ENCODE measurements at places on chromosomes 7 and 10.
A peak's percentile ranks its signal among the peaks of the same experiment; 100 is the strongest.

- no peak for DNase-seq
Observed at GRCh38 chr10:110244550-110244949, 37.1 kb downstream of the MXI1 start.

GRCh38 chr10:48819783-48820182, 119.9 kb downstream of the LRRC18 start:
- DNase-seq = no peak

GRCh38 chr10:117339578-117339977, 35.7 kb downstream of the PDZD8 start:
- DNase-seq = no peak

DNA sequence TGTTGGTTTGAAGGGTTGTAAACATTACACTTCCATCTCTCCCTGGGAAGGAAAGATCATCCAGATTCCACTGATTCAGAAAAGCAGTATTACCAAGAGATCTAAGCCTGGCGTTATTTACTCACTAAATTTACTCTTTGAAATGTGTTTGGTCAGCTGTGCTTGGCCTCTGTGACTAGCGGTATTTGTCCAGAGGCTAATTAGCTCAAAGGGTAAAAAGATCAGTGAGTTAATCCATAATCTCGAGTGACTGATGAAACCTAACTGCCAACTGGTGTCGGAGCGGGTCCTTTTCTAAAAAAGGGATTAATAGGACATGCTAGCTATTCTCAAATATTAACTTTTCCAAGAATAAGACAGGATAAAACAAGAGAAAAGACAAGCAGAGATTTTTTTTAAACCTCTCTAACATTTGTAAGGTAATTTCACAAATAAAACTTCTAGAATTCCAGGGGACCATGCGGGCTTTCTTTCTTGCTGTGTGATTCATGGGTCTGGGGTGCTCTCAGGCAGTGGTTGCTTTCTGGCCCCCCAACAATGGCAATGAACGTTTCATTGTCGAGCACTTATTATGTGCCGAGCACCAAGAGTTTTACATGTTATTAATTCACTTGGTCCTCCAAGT, 247.3 kb upstream of the AOAH start:
- no peak for DNase-seq

DNA sequence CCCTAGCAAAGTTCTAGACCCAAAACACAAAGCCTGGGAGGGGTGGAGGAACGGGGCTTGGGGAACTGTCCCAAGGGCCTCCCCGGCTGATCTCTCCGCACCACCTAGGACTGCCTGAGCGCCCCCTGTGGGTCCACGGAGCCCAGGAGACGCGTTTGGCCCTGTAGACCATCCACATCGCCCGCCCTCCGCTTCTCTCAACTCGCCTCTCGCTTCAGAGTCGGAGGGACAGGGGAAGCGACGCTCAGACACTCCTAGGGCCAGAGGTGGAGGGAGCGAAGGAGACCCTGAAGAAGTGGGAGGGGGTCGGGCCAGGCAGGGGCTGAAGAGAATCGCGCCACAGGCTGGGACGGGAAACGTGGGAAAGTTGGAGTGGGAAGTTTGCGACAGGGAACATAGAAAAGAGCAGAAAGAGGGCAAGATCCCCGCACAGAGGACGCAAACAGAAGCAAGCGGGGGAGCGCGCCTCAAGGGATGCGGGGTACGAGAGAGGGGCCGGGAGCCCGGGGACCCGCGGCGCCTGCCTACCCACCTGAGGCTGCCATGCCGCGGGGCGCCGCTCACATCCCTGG, 378 bp downstream of the PIK3AP1 start:
- DNase-seq = peak; percentile 79

DNA sequence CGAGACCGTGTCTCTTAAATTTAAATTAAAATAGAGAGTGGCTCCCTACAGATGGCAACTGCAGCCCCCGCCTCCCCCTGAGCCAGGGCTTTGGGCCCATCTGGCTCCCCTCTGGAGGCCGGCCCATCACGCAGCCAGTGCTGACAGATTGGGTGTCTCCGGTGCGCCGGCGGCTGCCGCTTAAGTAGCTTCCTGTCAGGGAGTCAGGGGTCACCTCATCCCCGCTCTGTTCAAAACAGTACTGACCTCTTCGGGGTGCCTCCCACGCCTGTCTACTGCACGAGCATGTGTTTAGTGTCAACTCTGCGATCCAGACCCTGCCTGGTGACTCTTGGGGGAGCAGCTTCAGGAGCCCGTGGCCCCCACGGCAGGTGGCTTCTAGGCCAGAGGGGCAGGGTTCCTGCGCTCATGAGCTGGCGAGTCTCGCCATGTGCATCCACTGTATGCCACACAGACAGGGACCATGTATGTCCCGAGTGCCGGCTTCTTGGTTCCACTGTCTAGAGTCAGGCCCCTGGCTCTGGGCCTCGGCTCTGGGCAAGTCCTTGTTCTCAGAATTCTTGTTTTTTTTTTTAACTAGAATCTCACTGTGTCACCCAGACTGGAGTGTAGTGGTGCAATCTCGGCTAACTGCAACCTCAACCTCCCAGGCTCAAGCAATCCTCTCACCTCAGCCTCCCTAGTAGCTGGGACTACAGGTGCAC, 36.1 kb downstream of the KCTD7 start:
- no peak for DNase-seq

DNA sequence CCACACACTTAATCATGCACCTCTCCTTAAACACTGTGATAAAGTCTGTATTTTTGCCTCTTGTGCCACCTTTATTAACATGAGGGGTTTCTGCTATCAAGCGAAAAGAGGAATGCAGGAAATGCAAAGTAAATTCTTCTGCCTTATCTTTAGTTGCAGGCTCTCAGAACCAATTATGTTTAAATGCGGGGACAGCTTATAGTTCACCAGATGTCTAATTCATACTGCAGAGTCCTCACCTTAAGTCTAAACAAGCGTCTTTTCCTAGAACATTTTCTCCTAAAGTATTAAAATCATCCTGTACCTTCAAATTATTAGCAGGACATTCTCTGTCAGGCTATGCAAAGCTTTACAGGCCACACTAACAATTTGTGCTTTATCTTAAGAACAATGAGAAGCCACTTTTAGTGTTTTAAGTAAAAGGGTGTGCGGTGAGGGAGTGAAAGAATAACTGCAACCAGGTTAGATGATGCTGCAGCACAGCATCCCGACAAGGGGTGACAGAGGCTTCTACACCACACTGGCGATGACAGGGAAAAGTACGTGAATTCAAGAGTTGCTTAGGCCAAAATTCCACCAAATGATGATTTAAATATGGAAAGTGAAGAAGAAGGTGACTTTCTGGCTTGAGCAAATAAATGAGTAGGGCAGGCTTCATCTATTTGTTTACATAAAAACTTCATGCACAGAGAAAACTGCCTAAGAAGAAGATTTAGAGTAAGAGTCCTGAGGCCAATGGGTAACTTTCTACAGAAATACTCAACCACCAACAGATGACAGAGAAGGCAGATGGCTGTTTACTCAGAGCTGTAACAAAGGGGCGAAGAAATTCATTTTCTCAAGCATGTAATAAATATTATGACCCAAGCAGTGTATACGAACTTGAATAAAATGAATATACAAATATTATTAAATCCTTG, 36.0 kb downstream of the EZH2 start:
- no peak for DNase-seq

DNA sequence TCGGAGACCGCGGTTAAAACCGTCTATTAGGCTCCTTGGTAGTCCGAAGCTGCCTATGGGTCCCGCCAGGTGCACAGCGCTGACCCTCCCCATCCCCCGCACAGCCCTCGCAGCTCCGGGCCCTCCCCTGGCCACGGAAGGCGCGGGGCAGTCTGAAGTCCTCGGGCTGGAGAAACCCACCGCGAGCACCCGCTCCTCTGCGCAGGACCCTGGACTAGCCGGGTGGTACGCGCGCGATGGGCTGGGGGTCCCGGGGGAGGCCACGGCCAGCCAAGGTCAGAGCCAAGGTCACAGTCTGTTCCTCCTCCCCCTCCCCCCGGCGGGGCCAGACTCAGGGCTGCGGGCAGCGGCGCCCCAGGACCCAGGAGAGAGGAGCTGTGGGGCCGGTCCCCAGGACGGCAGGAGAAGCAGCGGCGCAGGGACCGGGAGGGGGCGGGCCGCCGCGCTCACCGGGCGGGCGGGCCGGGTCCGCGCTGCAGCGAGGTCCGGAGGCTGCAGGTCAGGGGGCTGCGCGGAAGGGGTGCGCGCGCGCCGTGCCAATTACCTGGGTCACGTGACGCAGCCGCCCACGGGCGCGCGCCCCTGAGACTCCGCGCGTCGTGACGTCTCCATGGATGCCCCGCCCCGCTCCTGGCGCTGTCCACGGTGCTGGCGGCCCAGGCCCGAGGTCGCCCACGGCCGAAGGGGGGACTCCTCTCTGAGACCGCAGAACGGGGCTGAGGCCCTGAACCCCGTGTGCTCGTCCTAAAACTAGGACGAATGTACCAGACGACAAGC, at the start of gene OGDHL:
TSS of gene OGDHL (minus strand) at position 535 of the 777 bp plus-strand sequence. CDS start 3,731 bp downstream, outside the sequence.
- DNase-seq = peak; percentile 68

DNA sequence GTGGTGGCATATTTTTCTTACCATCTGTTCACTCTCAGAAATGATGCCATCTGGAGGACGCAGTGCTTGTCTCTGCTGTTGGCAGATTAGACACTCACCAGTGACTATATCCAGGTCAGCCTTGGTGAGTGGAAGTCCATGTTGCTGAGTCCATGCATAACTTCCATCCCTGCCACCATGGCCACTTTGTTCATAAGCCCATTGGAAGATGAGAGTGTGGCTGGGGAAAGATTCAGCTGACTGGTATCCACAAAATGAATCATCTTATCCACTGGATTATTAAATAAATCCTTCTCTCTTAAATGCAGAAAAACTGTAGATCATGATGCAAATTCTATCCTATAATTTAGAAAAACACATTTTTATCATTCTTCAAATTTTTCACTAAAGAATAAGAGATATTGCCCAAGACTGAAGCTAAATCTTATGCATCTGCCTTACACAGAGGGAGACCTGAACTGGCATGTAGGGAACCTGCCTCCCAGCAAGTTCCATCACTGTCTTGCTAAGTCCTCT, 726.9 kb downstream of the TNS3 start:
- no peak for DNase-seq

- no peak for DNase-seq
Observed at GRCh38 chr7:92888-93672, 99.3 kb upstream of the FAM20C start.

DNA sequence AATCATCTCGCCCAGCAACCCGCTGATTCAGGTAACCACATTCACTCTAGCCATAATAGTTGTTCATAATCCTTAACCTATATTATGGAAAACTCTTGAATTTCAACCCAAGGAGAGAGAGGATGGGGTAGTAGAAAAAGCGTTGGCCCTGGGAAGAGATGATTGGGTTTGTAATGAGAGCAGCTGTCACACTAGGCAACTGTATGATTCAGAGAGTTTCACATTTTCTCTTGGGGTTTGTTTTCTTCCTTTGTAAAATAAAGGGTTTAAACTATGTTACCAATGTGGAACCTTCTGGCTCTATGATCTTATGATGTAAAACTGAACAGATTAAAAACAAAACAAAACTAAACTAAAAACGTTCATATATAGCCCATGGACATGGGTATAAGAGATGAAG, 705.2 kb upstream of the IGFBP3 start:
- DNase-seq = no peak

DNA sequence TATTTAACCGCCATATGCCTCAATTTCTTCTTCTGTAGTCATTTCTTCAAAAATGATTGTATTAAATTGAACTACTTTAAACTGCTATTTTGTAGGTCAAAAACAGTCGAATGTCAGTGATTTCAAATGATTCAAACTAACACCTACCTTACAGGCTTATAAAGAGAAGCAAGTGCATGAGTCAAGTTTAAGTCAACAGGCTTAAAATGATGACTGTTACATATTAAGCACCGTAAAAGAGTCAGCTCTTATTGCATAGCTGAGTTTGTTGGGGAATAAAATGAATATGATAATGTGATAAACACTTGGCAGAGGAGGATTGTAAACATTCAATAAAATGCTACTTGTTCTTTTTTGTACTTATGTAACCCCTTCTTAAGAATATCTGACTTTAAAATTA, 90.1 kb upstream of the ANKRD1 start:
- no peak for DNase-seq

- no peak for DNase-seq
Observed at GRCh38 chr7:45387837-45388236, 186.3 kb upstream of the ADCY1 start.

DNA sequence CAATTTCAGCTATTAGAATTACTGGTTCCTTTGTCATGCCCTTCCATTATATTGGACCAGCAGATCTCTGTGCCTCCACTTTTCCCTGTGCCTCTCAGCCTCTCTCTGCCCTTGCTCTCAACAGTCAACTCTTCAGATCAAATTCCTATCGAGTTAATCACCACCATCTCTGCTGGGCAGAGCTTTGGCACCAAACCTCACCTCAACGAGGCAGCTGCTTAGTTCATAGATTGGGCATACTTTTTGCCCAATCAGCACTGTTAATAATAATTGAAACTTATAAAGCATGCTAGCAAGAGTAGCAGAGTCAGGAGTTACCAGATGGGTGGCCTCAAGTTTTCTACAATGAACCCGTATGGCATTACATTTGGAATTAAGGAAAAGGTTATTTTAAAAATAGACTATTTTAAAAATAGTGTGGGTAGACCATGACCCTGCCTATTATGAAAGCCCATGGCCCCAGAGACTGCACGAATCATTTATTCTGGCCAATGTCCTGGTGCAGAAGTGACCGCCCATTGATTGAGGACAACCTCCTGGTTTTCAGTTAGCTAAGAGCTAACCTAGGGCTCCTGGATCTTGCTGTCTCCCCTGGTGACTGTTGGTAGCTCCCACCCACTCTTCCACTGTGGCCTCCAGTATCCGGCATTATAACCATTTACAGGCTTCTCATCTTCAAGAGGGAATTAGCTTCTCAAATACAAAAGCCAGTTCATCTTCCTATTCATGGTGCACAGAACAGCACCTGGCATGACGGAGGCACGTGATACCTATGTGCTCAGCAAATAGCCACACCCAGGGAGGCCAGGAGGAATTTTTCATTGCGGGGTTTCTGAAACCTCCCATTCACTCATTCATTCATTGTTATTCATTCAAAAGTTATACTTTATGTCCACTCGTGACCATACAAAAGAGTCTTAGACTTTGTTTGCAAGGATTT, 265.4 kb downstream of the INHBA start:
- no peak for DNase-seq

DNA sequence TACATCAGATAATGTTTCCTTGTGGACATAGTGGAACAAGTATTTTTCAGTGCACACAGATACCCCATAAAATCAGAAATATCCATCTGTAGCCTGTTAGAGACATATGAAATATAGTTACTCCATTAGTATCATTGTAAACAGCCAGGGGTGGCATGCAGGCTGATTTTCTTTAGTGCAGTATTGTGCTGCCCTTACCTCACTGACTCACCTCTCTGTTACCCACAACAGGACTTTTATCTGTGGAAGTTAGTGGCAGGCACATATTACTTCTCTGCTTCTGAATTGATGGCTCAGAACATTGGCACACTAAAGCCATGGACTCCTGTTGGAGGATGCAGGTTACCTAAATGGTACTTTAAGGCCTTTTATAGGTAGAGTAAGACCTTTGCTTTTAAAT, 70.0 kb downstream of the SLC25A40 start:
- DNase-seq = no peak
